RWPE1 (cell line): ENCODE measurements at places on chromosomes 12 and 14.

GRCh38 chr12:38847247-38847646, 58.1 kb downstream of the CPNE8 start:
- DNase-seq: no peak

DNA sequence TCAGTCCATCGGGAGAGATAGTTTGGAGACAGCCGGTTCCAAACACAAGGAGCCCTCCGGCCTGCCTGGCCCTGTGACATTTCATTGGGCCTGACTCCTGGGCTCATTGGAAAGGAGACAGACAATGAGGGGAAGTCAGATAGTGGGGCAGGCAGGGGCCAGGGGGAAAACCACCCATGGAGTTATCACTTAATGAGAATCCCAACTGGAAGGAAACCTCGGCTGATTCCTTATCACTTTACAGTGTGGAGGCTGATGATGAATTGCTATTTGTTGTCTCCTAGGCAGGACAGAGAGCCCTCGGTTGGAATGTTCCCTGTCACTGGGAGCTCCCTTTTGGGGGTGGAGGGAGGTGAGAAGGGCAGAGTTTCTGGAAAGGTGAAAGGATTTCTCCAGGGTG, 44.4 kb downstream of the TBX5 start:
- DNase-seq: no peak

- no peak for DNase-seq
Measured at GRCh38 chr12:14613718-14614117, 46.0 kb upstream of the PLBD1 start.

GRCh38 chr12:78725951-78726580, 138.5 kb upstream of the SYT1 start:
- DNase-seq: no peak

DNA sequence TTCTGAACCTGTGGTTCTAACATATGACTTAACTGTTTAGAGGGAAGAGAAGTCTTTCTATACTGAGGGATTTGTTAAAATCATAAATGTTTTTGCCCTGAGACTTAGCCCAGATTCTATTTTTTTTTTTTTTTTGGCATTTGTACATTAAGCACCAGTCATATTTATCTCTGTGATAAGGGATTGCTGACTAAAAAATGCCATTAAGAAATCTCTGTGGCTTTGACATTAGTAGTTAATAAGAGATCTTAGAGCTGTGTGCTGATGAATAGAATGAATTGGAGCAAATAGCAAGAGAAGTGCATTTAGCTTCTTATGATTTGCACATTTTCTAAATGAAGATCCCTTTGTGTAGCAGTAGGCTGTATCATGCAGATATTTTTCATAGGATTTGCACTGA, 32.5 kb downstream of the NFYB start:
- DNase-seq: no peak

DNA sequence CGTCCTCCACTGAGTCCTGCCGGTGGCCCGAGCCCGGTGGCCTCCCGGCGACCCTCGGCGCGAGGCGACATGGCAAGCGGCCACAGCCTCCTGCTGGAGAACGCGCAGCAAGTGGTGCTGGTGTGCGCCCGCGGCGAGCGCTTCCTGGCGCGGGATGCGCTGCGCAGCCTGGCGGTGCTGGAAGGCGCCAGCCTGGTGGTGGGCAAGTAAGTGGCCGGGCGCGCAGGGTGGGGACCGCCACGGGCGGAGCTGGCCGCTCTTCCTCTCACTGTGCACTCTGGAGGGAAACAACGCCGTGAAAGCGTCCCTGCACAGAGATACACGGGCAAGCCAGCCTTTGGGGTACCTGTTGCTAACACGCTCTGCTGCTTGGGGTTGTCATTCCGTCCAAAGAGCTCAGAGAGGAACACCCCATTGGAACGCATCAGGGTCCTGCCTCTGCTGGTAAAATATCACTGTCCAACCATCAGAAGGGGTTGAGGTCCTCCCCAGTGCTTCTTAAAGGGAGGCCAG, at the start of gene AMDHD1:
AMDHD1 (plus strand) TSS at position 2 of the 513 bp plus-strand sequence; CDS start at position 70, 68 bp downstream.
- peak; percentile 53 for DNase-seq

- no peak for DNase-seq
Measured at GRCh38 chr14:91858536-91859275, 8.6 kb downstream of the TC2N start.

GRCh38 chr14:63426838-63427352, 108.2 kb upstream of the GPHB5 start:
- no peak for DNase-seq

DNA sequence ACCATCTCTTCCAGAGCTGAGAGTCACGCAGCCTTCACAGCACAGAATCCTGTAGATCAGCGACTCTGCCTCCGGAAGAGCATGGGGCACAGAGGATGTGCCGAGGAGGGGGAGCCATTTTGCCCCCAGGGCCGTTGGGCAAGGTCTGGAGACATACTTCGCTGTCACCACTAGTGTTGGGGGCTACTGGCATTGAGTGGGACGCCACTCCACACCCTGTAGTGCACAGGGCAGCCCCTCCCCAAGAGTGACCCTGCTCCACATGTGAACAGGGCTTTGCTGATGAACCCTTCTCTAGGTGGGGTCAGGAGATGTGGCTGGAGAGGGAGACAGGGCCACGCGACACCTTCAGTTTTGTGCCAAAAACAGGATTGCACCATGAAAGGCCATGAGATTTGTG, 6.0 kb downstream of the GLT1D1 start:
- DNase-seq: no peak

- DNase-seq: no peak
Measured at GRCh38 chr12:109458771-109459208, 18.3 kb downstream of the KCTD10 start.
